Colonic mucosa (tissue), 4 donors: ENCODE measurements at places on chromosomes 16 and 17.

DNA sequence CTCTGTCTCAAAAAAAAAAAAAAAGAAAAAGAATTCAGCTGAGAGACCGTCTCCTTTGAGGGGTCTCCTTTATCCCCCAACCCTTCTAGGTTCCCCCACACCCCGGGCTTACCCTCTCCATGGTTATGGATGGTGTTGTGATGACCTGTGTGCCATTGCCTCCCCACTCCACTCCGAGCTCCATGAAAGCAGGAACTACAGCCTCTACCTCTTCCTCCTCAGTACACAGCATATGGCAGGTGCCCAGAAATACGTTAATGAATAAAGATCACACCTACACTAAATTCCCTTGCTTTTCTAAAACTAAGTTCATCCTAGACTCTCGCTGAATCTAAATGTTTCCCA, 17.2 kb downstream of the COPRS start:
- no peak for DNase-seq

- no peak for DNase-seq
These were observed 11.7 kb upstream of the TCF25 start for GRCh38 chr16:89861648-89862047.

GRCh38 chr17:68585643-68586042, 15.5 kb downstream of the FAM20A start:
- no peak for DNase-seq

- peak; percentile 22 for DNase-seq
These were observed 2.4 kb downstream of the CRAMP1 start for GRCh38 chr16:1614456-1615102.

GRCh38 chr16:19598805-19599510, 43.5 kb downstream of the VPS35L start:
- no peak for DNase-seq

DNA sequence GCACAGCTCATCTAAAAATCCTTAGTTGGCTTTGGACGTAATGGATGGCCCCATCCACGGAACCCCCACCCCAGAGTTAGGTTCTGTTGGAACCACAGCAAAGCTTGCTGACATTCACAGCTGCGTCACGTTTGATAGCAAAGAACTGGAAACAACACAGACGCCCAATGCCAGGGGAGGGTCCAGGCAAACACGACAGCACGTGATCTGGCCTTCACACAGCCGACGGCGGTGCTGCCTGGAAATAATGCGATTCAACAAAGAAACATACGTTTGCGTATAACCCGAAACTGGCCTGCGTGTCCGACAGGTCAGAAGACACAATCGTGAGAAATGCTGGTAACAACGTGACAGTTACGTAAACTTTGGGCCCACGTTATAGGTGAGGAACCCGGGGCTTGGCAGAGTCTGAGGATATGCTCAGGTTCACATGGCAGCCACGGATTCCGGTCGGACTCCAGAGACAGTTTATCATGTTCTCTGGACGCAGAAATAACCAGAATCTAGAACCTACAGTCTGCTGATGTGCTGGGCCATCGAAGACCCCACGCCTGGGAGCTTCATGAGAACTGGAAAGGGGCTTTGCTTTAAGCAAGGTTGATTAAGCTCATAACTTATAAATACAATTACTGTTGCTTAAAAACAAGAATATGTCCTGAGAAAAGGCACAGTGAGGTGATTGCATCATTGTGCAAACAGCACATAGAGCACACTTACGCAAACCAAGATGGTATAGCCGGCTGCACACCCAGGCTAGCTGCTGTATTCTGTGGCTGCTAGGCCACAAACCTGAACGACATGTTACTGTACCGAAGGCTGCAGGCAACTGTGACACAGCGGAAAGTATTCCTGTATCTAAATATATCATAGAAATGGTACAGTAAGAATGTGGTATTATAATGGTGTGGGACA, 70.4 kb downstream of the RPH3AL start:
- no peak for DNase-seq

GRCh38 chr16:74080311-74080710, 216.3 kb upstream of the PSMD7 start:
- DNase-seq = no peak

DNA sequence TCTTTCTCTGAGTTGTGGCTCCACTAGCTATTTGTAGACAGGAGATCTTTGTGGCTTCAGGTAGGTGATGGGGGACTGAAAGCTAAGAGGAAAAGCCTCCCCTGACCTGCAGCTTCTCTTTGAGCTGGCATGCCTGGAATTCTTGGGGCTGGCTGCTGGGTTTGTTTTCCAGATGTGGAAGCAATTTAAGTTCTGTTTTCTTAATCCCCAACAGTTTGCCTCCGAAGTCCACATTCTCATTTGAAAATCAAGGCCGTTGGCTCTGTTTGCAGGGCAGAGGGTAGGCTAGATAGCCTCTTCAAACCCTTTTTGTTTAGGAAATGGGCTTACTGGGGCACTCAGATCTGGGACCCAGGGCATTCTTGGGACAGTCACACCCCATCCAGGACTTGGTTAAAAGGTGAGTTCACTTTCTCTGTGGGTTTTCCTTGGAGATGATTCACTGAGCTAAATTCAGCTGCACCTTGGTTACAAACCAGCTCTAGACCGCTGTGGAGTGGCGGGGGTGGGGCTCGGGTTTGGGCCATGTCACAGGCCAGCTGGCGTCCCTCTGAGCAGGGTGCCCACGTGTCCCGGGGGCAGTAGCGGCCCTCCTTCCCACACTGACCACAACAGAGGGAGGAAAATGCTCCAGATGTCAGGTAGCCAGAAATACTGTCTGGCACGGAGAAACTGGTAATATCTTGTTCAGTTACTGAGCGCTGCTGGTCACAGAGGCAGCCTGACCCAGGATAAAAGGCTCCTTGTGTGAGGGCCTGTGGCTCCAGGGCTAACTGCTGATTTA, 108.5 kb downstream of the RAB11FIP4 start:
- DNase-seq = no peak

GRCh38 chr16:80968386-80969113, 38.1 kb downstream of the CMC2 start:
- no peak for DNase-seq

- DNase-seq = no peak
These were observed 302.2 kb downstream of the FOXL1 start for GRCh38 chr16:86880316-86881117.

GRCh38 chr16:11128211-11129141, 127.5 kb downstream of the SOCS1 start:
- no peak for DNase-seq

DNA sequence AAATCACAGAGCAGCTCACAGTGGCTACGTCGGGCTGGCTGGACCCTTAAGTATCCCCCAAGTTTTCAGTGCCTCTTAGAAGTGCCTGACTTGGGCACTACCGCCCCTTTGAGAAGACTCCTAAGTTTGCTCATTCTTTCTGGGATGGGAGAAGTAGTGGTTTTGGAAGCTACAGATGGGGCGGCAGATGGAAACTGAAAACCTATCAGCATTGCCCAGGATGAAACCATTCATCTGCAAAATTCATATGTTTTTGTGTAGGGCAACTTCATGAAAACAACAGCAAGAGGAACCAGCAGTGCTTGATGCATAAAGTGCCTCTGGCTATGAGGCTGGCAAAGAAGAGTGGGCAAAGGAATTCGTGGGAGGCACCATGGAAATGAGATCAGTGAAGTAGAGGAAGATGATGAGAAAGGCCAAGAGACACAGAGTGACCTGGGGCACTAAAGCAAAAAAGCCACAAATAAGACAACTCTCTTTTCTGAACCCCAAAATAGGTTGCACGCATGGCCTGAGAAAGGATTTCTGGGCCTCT, 277.1 kb downstream of the XYLT1 start:
- no peak for DNase-seq

DNA sequence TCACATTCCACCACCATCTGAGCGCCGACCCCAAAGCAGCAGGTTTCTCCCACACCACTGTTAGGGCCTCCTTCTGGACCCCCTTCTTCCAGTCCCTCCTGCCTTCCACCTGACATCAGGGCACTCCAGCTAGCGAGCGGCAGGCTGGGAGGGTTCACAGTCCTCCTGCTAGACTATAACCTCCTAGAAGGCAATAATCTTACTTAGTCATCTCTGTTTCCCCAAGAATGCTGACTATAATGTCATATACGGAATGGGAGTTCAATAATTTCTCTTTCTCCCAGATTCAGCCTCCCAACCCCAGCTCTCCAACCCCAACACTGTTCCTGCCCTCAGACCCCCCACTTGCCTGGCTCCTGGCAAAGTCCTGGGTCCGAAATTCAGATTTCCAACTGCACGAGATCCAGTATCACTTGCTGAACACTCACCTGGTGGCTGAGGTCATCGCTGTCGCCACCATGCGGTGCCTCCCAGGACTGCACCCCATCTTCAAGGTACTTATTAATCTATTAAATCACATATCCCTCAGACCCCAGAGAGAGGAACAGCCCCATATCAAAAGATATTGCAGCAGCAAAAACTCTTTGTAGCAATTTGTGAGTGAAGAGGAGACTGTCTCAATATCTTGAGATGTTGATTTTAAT, 5.6 kb downstream of the ALOX12 start:
- DNase-seq = no peak

DNA sequence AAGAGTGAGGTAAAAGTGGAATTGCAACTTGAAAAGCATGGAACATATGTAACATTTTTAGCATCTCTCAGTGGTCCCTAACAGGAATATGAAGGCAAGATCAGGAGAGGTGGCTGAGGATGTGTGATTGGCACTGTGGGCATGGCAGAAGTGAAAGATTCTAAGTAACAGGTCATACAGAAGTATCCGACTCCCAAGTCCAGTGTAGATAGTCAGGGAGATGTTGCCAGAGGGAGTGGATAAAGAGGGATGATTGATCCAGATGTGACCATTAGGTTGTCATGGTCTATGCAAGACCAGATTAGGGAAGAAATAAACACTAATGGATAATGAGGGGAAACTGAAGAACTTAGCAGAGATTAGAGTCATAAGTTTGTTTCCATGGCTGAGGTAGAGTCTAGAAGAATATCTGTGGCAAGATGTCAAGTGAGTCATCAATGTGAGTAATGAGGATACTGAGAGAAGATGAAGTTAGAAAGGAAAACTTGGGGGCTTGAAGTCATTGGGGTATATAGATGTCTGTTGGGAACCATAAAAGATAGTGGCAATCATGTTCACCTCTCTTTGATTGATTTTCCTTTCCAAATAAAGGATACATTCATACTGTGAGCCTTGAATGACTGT, 23.9 kb upstream of the CAPNS2 start:
- no peak for DNase-seq

- DNase-seq = peak; percentile 14
These were observed 60.6 kb downstream of the TNFRSF13B start for GRCh38 chr17:16911141-16911937.

- DNase-seq = no peak
These were observed 47.9 kb upstream of the HNF1B start for GRCh38 chr17:37792787-37793186.

- DNase-seq = no peak
These were observed 12.5 kb upstream of the FAM171A2 start for GRCh38 chr17:44376124-44376523.

DNA sequence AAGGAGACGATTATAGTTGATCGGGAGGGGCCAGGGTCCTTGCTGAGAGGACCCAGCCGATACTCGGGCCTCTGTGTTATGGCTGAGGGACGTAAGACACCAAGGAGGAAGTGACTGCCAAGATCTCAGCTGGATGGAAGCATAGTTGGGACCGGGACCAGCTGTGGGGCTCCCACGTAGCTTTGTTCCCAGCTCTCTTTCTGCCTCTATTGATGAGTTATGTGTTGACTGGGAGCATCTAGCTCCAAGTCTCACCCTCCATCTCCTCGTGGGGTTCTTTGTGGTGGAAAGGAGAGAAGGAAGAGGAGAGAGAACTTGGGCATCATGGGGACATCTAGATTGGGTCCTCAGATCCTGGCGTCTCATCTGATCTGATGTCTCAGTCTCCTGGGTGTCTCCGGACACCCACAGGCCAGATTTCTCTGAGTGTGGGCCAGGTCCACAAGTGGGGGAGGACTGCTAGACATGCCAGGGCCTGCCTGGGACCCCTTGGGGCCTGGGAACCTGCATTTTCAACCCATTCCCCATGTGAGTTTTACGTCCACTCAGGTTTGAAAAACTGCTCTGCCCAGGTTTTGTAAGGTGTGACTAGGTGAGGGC, 1.0 kb downstream of the MGRN1 start:
- DNase-seq = no peak

- peak; percentile 70 for DNase-seq
These were observed 34.6 kb downstream of the TSC2 start for GRCh38 chr16:2082171-2082982.

DNA sequence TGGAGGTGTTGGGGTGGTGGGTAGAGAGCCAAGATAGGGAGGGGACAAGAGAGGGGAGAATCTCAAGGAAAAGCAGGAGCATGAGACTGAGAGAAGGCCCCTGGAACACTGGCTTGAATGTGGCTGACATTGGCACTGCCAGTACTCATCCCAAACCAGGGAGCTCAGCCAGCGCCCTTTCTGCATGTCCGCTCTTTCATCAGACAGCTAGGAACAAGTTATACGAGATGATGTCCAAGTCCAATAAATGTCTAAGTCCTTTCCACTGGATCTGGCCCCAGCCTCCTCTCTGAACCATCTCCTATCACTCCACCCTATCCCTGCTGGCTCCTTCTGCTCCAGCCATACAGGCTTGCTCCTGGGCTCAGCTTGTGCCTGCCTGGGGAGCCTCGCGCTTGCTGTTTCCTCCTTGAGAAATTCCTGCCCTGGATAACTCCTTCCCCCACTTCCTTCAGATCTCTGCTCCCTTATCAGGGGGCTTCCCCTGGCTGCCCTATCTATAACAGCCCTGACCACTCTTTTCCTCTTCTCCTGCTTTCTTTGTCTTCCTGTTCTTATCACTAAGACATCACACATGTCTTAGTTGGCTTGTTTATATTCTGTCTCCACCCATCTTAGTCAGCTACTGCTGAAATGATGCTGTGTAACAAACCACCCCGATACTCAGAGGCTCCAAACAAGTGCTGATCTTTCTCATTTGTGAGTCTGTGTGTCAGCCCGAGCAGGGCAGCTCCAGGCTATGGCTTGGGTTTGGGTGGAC, 37.1 kb upstream of the MEOX1 start:
- DNase-seq = no peak

DNA sequence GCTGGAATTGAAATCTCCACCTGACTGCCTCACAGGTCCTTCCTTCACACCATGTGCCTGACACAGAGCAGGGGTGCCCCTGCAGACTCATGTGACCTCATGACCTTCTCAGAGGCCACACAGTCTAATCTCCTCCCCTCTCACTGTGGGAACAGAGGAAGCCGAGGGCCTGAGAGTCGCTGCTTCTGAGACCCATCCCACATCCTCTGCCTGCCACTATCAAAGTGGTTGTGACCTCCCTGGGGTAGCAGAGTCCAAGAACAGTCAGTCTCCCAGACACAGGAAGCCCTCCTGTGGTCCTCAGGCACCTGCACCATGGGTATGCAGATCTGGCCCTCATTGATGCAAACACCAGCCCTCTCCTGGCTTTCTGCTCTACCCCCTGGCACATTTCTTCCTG, 78.5 kb downstream of the RAB11FIP4 start:
- no peak for DNase-seq
